Naive thymus-derived CD4-positive, alpha-beta T cell (primary cell): ENCODE measurements at places on chromosomes 13 and 19. TPM values are rescaled to one million over a fixed set of nuclear protein-coding genes. Genes with fewer than 3 reads are reported as not detected.

DNA sequence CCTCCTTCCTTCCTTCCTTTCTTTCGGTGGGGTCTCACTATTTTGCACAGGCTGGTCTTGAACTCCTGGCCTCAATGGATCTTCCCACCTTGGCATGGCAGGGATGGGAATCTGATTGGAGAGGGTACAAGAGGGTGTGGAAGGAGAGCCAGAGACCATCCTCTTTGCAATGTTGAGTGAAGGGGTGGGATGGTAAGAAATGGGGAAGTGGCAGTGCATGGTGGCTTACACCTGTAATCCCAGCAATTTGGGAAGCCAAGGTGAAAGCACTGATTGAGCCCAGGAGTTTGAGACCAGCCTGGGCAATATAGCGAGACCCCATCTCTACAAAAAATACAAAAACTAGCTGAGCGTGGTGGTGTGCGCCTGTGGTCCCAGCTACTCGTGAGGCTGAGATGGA, 5.5 kb downstream of the BLOC1S3 start:
- peaks cover 20% of the 10 kb centered on the region for H3K4me1 ChIP-seq
- no peaks in the 10 kb centered on the region for H3K27me3 ChIP-seq
- DNase-seq: no peak
- H3K4me3 ChIP-seq: no peak overlapping the region
- no peak overlapping the region for H3K27ac ChIP-seq

DNA sequence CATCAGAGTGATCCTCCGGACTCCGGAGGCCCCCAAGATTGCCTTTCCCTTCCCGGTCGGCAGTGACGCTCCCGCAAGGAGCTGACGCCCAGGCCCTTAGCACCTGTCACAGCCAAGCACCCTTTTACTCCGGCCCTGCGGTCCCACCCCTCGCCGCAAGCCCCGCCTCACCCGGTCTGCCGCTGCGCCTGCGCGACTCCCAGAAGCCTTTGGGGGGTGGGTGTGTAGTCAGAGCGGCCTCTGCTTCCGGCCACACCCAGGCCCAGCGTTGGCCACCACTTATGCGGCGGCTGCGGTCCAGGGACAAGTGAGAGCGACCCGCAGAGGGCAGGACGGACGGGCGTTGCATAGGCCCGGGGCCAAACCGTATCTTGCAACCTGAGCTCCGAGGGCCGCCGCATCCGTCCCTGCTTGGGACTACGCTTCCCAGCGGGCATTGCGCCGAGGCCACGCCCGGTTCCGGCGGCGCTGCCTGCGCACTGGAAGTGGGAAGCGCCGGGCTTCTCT, 441 bp upstream of the ZFP28 start:
- no peaks in the 10 kb centered on the region for H3K36me3 ChIP-seq
- peak overlapping the region; percentile 87 for H3K4me3 ChIP-seq
- no peaks in the 10 kb centered on the region for H3K27me3 ChIP-seq
- peak overlapping the region; percentile 83 for H3K27ac ChIP-seq
- peaks cover 5% of the 10 kb centered on the region for H3K4me1 ChIP-seq

The LIM2 gene
- 1.2 TPM for total RNA-seq

The OLFM4 gene
- total RNA-seq: not detected in 2 replicates

GRCh38 chr13:83281654-83282053, 600.6 kb downstream of the SLITRK1 start:
- H3K4me3 ChIP-seq: no peak overlapping the region
- no peaks in the 10 kb centered on the region for H3K36me3 ChIP-seq
- no peaks in the 10 kb centered on the region for H3K4me1 ChIP-seq
- no peaks in the 10 kb centered on the region for H3K27me3 ChIP-seq
- no peak for DNase-seq
- no peak overlapping the region for H3K27ac ChIP-seq

GRCh38 chr13:112182846-112183531, 116.0 kb downstream of the SOX1 start:
- DNase-seq: no peak
- no peaks in the 10 kb centered on the region for H3K36me3 ChIP-seq
- H3K27me3 ChIP-seq: no peaks in the 10 kb centered on the region
- no peak overlapping the region for H3K4me3 ChIP-seq

DNA sequence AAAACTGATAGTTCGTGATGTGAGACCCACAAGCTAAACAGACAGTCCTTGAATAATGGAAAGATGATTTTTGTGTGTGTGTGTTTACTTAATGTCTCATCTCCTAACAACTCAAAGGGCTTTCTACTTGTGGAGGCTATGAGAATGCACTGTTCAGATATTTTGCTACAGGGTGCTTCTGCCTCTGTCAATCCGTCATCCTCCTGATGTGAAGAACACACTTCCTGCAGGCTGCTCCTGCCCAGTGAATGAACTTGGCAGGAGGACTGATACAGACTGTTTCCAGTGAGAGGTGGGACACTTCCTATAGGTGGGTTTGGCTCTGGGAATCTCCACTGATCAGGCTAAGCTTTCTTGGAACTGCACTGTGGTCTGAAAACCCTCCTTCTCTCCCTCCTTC, 168.4 kb upstream of the STARD13 start:
- H3K4me1 ChIP-seq: no peaks in the 10 kb centered on the region
- H3K36me3 ChIP-seq: no peaks in the 10 kb centered on the region
- no peaks in the 10 kb centered on the region for H3K27me3 ChIP-seq
- no peak overlapping the region for H3K4me3 ChIP-seq
- no peak overlapping the region for H3K27ac ChIP-seq

The CRB3 gene
- 4.9 TPM for total RNA-seq
